Activated CD4-positive, alpha-beta T cell treated with anti-CD3 and anti-CD28 coated beads, Interleukin-2, amount 50 U/mL, for 24 hours (primary cell): ENCODE measurements at places on chromosomes 13 and 19.

GRCh38 chr19:40367577-40368434 is 19.3 kb downstream of the PLD3 start:
- DNase-seq = no peak

GRCh38 chr19:48683349-48683748 is 10.5 kb upstream of the NTN5 start:
- no peak for DNase-seq

DNA sequence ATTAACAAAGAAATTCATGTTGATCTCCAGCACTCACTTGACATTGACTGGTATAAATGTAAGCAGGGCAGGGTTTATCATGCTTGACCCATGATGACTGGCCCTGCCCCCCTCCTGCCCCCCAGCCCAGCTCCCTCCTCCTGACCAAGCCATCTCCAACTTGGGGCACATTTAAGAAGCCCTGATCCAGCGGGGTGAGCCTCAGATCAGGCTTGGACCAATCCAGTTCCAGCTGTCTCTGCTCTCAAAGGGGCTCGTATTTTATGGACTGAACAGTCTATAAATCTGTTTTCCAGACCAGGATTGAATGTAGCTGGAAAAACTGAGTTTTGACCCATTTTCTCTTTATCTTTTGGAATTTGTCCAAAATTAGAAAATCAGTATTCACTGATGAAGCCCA is 100.0 kb downstream of the COL4A1 start:
- DNase-seq = no peak

- no peak for DNase-seq
Observed at GRCh38 chr13:45048890-45049407, 59.6 kb downstream of the GPALPP1 start.
